ENCODE measurements at places on chromosomes 2 and 18.

- DNase-seq = peak; percentile 84
These were observed 78.1 kb downstream of the AAK1 start for GRCh38 chr2:69565431-69565839.

DNA sequence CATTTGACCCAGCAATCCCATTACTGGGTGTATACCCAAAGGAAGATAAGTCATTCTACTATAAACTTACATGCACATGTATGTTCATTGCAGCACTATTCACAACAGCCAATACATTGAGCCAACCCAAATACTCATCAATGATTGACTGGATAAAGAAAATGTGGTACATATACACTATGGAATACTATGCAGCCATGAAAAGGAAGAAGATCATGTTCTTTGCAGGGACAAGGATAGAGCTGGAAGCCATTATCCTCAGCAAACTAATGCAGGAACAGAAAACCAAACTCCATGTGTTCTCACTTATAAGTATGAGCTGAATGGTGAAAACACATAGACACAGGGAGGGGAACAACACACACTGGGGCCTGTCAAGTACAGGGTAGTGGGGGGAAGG lies 226.7 kb upstream of the HNMT start:
- no peak for DNase-seq

- no peak for DNase-seq
These were observed 734.5 kb upstream of the ACVR2A start for GRCh38 chr2:147110317-147110716.

- DNase-seq = no peak
These were observed 12.6 kb upstream of the SP9 start for GRCh38 chr2:174322149-174322548.

DNA sequence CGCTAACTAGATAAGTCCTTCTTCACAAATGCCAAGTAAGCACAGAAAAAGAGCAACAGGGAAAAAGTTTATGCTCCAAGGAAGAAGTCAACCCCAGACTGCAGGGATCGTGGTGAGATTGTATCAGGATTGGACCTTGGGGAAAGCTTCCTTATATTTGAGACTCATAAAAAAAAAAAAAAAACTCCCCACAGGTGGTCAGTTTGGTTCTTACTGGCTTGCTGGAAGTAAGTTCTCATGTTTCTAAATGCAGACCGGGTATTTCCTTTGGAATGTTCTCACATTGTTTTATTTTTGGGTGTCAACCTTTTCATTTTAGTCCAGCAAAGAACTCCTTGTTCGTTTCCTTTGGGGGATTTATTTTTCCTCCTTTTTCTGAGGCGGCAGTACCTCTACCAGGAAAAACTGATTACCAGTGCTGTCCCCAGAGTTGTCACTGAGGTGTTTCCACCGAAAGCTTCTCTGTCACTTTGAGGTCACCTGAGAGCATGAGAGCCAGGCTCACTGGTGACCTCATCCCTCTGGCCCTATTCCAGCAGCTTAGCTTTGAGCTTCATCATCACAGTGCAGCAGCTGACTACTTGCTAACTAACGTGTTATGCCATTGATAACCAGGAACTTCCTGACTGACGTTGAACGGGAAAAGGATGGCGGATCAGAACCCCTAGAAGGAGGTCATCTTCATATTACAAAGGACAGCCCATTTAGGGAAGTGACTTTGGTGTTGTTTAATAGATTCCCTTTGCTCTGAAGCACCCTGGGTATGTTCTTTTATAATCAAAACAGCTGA lies 16.8 kb upstream of the ATP8B1 start:
- DNase-seq = peak; percentile 52

GRCh38 chr18:56166914-56167313 lies 471.5 kb downstream of the TXNL1 start:
- DNase-seq = no peak

DNA sequence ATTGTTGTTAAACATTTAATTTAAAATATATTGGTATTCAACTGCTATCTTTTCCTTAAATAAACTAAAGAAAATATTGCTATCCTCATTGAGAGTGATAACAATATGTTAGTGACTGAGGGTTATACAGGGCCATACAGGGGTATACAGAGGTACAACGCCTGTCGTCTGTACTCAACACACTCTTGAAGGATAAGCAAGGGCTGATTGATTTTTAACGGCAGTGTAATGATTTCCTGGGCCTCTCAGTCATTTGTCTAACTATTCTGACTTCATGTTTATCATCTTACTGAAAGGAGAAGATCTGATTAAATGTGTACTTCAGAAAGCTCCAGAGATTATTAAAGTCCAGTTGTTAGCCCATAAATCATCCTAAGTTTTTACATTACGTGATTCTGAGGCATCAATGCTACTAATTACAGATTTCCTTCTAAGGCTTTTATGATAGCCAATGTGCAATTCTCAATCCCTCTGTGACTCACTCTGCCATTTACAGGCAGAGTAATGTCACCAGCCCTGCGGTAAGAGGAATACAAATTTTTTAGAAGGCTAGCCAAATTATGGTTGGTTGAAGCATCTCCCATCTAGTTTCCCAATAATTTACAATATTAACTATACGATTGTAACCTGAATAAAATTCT lies 893.0 kb upstream of the CHAC2 start:
- no peak for DNase-seq

DNA sequence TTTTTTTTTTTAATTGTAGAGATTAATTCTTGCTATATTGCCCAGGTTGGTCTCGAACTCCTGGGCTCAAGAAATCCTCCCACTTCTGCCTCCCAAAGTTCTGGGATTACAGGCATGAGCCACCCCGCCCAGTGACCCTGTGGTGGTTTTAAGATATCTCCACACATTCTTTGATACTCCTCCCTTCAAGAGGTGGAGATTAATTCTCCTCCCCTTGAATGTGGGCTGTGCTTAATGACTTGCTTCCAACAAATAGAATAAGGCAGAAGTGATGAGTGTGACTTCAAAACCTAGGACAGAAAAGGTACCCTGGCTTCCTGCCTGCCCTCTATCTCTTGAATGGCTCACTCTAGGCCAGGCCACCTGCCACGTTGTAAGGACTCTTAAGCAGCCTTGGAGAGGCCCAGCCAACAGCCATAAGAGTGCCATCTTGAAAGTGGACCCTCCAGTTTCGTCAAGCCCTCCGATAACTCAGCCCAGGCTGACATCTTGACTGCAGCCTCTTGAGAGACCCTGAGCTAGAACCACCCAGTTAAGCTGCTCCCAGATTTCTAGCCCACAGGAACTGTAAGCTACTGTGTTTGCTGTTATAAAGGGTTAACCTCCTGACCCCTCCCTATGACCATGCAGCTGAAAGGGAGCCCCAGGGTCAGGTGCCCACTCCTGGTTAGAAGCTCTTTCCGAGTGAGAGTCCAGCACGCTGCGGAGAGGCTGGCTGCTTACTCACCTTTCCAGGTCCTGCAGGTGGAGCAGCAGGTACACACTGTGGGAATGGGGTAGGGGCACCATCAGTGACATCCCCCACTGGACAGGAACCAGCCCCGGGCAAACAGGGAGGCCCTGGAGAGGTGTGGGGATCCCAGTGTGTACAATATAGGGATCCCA lies 27.6 kb downstream of the MRPL35 start:
- DNase-seq = no peak

DNA sequence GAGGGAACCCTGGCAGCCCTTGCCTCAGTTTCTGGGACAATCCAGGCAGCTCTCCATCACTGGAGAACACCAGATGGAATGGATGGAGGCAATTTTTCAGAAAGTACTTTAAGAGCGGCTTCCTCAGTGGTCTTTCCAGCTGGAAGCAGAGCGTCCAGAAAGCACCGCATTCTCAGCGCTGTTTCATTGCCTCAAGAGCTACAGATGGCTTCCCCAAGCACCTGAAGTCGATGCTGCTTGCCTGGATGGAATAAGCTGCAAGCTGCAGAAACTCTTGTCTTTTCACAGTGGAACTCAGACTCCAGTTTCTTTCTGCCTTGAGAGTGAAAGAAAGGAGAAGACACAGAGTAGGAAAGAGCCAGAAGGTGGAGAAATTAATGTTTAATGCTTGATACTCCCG lies 766.9 kb downstream of the TDRD15 start:
- DNase-seq = no peak

DNA sequence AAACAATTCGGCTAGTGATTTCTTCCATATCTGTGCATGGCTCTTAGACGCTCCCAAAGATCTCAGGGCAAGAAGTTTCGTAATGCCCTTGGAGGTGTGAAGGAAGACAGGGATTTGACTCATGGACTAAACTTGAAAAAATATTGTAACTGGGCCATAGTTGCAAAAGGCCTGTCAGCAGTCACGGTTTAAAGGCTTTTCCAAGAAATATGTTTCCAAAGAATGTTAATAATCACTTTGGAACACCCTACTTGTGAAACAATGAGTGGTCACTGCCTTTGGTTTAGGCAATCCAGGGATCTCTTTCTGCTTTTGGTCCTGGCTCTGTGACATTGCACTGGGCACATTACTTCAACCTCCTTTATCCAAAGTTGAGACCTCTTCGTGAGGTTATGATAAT lies 102.5 kb upstream of the RASGRP3 start:
- no peak for DNase-seq

- no peak for DNase-seq
These were observed 302.4 kb downstream of the CLIP4 start for GRCh38 chr2:29417630-29418029.

DNA sequence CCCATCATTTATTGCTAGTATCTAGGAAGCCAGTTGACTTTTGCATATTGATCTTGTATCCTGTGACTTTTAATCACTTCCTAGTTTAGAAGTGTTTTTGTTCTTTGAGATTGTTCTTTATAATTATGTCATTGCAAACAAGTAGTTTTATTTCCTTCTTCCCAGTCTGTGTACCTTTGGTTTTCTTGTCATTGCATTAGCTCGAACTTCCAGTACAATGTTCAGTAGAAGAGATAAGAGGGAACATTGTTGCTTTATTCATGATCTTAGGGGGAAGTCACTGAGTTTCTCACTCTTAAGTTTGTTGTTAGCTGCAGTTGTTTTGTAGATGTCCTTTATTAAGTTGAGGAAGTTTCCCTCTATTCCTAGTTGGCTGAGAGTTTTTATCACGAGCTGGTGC lies 61.0 kb downstream of the TRAPPC12 start:
- no peak for DNase-seq

- no peak for DNase-seq
These were observed 171.9 kb downstream of the STK39 start for GRCh38 chr2:168075446-168075845.

DNA sequence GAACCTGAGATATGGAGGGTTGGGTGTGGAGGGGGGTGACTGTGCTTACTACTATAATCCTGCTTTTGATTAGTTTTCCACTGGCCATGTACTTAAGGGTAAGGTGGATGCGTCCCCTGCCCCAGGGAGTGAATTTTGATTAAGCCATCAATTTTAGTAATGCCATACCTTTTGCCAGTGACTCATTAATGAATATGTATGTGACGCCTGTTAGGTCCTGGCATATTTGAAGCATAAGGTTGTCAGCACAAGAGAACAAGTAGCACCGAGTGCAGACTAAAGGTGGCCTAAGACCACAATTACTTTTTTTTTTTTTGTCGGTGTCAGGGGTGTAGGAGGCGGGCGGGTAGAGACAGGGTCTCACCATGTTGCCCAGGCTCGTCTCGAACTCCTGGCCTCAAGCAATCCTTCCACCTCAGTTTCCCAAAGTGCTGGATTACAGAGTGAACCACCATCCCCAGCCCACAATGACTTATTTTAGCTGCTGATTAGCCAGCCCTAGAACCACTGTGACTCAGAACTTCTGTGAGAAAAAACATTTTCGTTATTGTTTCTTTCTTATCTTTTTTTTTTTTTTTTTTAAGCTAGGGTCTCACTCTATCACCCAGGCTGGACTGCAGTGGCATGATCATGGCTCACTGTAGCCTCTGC lies 7.0 kb downstream of the TANC1 start:
- no peak for DNase-seq

DNA sequence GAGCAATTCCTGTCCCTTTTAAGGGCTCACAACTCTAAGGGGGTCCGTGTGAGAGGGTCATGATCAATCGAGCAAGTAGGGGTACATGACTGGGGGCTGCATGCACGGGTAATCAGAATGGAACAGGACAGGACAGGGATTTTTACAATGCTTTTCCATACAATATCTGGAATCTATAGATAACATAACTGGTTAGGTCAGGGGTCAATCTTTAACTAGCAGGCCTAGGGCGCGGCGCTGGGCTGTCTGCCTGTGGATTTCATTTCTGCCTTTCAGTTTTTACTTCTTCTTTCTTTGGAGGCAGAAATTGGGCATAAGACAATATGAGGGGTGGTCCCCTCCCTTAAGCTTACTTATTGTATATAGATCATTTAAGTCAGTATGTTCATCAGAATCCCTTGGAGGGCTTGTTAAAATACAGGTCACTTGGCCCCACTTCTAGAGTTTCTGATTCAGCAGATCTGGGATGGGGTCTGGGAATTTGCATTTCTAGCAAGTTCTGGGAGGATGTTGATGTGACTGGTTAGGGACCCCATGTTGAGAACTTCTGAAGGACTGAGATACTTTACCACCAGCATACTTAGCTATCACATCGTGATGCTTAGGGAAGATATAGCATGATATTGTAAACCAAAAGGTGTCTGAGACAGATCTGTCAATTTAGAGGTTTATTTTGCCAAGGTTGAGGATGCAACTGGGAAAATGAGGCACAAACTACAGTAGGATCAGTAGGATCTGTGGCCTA lies 2.8 kb upstream of the INPP4A start:
- DNase-seq = no peak

DNA sequence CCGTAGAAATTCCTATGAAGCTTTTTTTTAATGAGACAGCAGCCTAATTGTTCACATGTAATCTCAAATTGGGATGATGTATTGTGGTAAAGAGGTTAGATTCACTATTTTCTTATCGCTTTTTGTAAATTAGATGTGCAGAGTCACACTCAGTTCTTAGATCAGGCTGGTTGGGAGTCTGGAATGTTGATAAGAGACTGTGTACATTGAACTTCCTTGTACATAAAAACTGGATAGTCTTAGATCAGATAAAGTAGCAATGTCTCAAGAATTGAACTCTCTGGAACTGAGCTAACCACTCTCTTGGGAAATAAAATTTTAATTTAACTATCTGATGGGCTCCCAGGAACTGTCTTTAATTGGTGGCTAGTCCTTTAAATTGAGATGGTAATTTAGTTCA lies 108.1 kb upstream of the MSTN start:
- DNase-seq = no peak

GRCh38 chr2:231169488-231169887 lies 28.9 kb upstream of the ARMC9 start:
- no peak for DNase-seq
